GM13977 (cell line): ENCODE measurements at places on chromosomes 11 and 22.

DNA sequence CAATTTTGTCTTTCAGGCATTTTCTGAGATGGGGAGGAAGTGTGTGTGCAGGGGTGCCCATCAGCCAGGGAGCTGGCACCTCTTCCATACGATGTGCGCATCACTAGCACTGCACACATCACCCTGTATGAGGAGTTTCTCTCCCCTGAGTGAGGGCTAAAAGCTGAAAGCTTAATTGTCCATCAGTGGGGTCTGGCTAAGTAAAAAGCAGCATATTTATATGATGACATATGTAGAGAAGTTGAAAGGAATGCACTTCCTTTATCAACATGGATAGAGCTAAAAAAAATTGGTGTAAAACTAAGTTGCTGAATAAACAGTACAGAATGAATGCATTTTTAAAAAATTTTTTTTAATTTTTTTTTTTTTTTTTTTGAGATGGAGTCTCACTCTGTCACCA lies 4.0 kb downstream of the VSTM5 start:
- no peak for DNase-seq

DNA sequence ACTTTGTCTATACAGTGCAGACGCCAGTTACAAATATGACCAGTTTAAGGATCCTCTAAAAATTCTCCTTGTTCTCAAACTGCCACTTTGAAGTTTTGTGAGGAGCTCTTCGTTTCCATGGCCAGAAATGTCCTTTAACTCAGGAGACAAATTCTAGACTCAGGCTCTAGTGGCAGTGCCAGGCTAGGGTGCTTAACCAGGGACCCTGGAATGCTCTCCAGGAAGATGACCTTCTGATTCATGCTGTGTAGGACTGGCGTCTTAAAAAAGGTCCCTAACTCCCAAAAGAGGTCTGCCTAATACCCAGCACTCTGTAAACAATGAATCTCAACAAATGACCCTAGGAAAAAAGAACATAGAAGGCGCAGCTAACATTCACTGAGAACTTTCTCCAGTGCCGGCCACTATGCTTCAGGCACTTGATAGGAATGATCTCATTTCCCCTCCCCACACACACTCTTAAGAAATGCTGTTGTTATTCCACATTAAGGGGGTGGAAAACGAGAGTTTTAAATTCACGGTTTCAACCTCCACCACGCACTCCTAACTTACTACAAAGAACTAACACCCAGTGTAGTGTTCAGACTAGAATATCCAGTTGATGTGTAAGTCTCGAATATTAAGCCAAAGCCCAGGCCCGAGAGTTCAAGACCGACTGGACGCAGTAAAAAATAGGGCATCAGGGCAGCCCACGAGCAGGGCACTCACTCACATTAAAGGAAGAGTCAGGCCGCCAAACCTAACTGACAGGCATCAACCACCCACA lies 747 bp downstream of the NXF1 start:
- peak; percentile 40 for DNase-seq

DNA sequence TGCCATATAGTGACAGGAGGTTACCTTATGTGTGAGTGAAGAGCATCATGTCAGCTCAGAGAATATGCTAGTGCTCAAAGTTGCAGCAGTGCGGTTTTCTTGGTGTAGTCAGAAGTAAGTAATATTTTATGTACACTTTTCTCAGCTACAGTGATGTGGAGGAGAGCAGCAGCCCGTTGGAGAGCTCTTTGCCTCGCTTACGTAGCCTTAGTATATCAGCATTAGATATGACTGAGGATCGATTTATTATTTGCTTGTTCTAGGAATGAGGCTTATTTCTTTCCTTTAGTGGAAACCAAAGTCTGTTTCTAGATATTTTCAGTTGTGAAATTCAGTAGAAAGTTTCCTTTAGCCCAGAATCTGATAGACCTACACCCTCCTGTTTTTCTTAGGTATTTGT lies 63.6 kb downstream of the PPP2R1B start:
- no peak for DNase-seq

DNA sequence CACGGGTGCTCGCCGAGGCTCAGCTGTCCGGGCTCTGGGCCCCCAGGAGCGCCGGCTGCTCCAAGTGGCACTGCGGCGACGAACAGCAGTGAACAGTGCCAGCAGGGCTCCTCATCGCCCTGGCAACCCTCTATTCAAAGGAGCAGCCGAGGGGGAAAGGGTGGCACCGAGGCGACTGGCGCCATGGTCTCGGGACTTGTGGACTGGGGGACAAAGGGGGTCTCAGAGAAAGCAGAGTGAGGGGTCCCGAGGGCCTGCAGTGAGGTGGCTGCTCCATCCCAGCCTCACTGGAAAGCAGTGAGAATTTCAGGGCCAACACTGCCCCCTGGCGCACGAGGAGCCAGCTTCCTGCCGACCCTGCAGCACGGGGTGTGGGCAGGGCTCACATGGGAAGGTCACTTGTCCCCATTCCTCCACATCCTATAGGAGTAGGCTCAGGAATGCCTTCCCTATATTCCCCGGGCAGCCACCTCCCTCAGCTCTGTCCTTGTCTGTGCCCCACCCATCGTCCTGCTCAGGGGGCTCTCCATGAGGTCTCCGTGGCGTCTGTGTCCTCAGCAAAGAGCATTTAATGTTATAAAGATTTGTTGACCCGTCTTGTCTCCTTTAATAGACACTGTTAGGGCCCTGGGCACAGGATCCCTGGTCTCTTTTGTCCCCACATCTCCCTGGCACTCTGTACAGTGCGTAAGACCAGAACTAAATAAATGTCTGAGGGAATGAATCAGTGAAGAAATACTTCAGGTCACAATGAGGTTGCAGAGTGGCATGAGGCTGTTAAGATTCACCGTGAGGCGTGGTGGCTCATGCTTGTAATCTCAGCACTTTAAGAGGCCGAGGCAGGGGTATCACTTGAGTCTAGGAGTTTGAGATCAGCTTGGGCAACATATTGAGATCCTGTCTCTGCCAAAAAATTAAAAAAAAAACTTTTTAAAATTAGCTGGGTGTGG lies 26.4 kb downstream of the LRFN4 start:
- DNase-seq: peak; percentile 60

GRCh38 chr11:119479685-119480275 lies 56.8 kb upstream of the THY1 start:
- peak; percentile 53 for DNase-seq

DNA sequence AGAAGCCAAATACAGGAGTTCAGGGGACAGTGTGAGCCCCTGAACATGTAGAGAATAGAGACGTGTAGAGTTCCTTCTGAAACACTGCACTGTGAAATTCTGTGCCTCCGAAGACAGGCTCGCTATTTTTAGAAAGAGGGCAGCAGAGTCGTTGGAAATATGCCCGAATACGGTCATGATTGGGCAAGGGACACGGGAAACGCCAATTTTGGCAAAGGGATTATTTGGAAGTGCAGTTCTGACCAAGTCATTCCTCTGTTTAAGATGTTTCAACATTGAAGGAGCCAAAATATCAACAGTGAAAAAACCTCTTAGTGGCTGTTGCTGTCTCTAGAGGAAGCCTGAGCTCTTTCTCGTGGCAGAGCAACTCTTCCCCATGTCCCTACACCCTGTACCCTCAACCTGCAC lies 9.5 kb upstream of the CBX6 start:
- DNase-seq: no peak
